ENCODE measurements at places on chromosomes 7 and 10.

GRCh38 chr10:131954356-131954965 is 27.3 kb downstream of the BNIP3 start:
- no peak for DNase-seq

- peak; percentile 52 for DNase-seq
Measured at GRCh38 chr7:1671594-1672451, 1.7 kb downstream of the ELFN1 start.

DNA sequence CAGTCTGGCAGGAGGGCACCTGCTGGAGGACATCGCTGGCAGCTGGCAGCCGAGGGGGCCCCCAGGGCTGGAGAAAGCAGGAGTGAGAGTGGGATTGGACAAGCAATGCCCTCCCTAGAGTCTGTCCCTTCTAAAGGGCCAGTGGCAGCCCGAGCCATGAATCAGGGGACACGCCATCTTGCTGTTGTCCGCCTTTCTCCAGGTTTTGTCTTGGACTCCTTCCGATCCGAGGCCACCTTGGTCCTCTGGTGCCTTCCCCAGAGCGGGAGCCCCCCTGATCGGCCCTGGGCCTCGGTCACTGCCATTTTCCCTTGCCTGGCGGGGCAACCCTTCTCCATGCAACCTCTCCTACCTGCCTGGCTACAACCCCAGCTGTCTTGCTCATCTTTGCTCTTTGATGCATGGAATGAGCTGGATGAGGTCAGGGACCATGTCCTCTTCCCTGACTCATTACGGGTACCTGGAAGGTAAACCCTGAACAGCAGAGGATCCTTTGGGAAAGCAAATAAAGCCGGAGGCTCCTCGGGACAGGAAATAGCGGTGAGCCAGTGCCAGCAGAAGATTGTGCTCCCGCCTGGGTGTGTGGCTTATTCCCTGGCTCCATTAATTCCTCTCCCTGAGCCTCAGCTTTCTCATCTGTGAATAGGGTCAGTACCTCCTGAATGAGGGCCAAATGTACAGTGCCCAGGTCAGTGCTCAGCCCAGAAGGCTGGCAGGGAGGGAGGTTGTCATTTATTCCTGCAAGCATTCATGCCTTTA is 112.0 kb downstream of the GRK5 start:
- no peak for DNase-seq

- DNase-seq = no peak
Measured at GRCh38 chr10:107443813-107444212, 279.3 kb upstream of the SORCS1 start.

- DNase-seq = peak; percentile 50
Measured at GRCh38 chr7:126185959-126186580, 1066.7 kb downstream of the GRM8 start.

GRCh38 chr10:58661336-58661735 is 148.7 kb downstream of the BICC1 start:
- no peak for DNase-seq

DNA sequence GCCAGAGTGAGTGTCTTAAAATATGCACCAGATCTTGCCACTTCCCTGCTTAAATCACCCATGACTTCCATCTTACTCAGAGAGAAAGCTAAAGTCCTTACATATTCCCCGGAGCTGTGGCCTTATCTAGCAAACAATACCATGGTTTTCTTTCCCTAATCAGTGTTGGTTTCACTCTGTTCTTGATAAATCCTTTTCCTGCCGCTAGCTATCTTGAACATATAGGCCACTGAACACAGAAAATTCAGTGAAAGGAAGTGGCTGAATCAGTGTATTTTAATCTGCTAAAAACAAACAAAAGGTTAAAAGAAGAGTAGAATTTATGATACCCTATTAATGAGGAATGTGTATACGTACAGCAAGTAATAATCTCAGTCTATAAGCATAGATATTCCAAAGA is 42.0 kb upstream of the JAZF1 start:
- DNase-seq = no peak

DNA sequence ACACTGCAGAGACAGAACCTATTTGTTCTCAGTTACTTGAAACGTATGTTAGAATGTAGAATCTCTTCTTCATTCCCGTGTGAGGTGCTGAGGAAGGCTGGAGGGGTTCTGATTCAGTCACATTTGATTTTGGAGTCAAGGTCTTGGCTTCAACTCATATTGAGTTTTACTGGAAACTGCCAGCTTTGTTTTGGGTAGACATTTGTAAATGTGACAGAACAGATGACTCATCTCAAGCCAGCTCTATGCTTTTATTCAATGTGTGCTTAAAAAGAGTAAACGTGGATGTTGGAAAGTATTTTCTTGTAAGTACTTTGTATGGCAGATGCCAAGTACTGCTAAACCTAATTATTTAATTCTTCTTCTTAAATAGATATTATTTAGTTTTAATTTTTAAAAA is 780.8 kb upstream of the C7orf33 start:
- DNase-seq = no peak

- DNase-seq = no peak
Measured at GRCh38 chr7:48388911-48389310, 217.7 kb downstream of the ABCA13 start.

GRCh38 chr7:102103027-102103372 is 183.7 kb upstream of the SH2B2 start:
- no peak for DNase-seq

GRCh38 chr7:108623220-108623619 is 53.5 kb downstream of the DNAJB9 start:
- no peak for DNase-seq

DNA sequence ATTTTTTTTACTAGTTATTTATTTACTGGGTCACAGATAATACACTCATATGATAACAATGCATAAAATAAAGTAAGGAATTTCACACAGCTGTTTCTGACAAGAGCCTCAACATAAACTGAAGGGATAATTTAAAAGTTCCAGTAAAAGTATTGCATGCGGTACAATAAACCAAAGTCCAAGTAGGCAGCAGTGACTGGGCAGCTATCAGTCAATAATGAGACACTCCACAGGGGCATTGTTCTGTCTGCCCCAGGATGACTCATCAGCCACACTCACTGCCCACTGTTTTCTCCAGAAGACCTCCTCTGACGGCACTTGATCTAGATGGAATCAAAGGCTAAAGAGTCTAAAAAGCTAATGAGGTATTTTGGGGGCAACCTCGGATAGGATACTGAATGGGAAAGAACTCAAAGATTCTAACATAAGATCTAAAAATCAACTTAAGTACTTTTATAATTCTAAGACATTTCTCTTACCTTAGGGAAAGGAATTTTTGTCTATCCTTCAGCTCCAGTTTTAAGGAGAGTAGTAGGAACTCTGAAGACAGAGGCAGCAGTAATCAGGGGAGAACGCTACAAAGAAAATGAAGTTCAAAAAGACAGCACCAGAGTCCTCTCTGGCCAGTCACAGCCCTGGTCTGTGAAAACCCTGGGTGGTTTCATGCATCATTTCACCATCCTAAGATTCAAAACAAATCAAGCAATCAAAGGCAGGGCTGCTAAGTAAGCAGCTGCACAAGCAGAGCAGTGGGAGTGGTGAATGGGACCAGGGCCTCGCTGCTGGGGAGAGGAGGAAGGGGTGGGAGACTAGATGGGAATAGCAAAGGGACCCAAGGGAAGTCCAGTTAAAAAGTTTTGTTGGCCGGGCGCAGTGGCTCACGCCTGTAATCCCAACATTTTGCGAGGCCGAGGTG is 175.1 kb downstream of the AVL9 start:
- no peak for DNase-seq

GRCh38 chr10:21494191-21495001 is 31.1 kb downstream of the SKIDA1 start:
- DNase-seq = no peak

GRCh38 chr10:125419146-125419545 is 258.8 kb upstream of the CTBP2 start:
- no peak for DNase-seq

DNA sequence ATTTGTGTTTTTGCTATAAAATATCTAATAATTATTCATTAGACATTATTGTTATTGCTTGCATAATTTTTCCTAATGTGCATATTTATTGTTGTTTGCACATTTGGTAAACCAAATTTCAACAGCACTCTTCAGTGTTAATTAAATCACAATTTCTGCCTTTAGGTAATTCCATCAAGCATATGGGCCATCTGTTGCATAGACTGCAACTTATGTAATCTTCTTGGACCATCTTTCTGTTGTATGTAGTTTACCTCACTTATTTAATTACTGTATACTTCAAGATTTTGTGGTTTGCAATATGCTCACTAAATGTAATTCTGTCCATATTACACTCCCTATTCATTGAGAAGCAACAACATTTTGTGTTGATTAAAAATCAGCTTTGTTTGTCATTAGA is 1360.1 kb downstream of the REEP3 start:
- DNase-seq = no peak

GRCh38 chr10:118020365-118020764 is 26.4 kb downstream of the RAB11FIP2 start:
- DNase-seq = no peak

DNA sequence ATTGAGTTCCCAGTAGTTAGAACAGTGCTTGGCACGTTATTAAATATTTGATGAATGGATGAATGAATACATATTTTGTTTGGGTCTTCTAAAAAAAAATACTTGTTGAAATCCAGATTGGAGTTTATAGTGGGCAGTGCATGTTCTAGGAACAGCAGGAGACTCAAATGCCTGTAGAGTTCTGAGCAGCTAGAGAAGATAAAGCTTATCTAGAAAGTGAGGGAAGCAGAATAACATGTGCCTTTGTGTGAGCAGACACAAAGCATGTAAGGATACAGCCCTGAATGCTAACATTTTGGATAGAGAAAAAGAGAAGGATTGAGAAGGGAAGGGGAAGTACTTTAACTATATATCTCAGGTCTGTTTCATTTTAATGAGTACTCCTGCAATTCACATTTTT is 71.9 kb downstream of the SRI start:
- no peak for DNase-seq

DNA sequence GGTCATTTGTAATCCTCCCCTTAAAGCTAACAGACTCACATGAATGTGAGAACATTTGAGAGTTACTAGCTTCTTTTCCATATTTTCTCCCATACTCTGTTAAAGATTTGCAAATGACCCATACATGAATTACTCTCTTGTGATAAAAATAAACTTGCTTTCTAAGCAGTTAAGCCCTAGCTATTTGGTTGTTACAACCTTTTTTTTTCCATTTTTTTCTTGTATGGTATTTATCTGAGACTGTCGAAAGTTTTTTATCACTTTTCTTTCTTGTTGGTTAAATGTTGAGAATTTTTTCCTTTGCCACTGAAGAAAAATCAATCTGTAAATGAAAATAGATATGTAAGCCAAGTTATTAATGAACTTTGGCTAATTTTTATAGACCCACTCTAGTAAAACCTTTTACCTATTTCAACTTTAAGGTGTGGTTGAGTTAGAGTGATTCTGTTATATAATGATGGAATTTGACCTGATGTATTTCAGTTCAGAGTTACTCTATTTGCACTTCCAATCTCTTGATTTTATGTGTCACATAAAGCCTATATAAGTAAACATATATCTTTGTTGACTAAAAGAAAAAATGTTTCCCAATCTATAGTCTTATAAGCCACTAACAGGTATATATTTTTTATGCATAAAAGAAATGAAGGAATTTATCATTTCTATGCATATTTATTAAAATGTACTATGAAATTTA is 19.0 kb upstream of the TMEM229A start:
- DNase-seq = no peak

DNA sequence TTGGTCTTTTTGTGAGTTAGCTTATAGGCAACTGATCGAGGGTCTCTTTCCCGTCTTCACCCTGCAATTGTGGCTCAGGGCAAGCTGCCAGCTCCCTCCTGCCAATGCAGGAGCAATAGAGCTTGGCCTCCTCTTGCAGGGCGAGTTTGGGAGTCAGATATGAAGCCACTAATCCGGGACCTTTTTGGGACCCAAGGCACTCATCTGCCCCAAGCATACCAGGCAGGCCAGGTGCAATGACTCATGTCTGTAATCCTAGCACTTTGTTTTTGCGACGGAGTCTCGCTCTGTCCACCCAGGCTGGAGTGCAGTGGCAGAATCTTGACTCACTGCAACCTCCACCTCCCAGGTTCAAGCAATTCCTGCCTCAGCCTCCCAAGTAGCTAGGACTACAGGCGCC is 21.1 kb downstream of the LIMK1 start:
- no peak for DNase-seq

DNA sequence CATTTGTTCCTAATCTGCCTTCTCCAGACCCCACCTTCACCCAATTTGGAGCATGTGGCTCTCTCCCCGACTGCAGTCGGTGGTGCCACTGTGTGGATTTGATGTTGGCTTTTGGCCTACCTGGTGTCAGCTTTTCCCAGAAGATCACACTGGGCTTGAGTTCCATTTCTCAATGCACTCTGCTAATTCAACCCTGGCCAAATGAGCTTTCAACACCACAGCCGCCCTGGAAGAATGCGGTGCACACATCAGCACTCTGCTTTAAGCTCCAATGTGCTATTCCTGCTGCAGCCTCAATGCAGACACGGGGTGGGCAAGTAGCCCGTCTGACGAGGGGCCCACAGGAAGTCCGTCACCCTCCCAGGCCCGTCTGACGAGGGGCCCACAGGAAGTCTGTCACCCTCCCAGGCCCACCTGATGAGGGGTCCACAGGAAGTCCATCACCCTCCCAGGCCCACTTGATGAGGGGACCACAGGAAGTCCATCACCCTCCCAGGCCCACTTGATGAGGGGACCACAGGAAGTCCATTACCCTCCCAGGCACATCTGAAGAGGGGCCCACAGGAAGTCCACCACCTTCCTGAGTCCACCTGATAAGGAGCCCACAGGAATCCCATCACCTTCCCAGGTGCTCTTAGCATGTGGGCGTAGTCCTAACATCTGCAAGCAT is 64.4 kb downstream of the ASB13 start:
- no peak for DNase-seq

GRCh38 chr7:50718311-50718710 is 64.4 kb downstream of the GRB10 start:
- no peak for DNase-seq

DNA sequence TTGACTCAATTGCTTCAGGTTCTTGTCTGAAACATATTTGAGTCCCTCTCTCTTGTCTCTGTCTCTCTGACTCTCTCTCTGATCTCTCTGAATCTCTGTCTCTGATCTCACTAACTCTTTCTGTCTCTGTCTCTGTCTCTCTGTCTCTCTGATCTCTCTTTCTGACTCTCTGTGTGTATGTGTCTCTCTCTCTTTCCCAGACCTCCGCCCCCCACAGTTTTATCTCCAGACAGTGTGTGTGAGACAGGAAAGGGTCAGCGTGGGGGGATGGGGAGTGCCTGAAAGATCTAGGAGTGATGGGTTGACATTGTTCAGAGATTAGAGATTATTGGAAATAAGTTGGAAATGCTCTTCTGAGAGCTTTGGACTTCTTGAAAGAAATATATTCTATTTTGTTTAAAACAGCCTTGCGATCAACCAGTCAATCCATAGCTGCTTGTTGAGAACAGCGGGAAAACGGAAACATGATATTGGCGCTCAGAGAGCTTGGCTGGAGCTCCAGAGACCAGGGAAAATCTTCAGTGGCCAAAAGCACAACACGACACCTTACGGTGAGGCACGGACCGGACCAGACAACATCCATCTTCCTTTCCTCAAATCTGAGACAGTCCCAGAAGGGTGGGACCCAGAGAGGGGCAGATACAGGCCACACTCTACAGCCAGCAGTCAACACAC is 35.5 kb downstream of the CALML3 start:
- DNase-seq = peak; percentile 47

- DNase-seq = no peak
Measured at GRCh38 chr7:142770661-142771352, at the start of gene PRSS2. PRSS2 (plus strand) TSS chr7:142770970; CDS start chr7:142770983, 13 bp downstream.

GRCh38 chr7:41881331-41882130 is 178.6 kb upstream of the INHBA start:
- DNase-seq = no peak

- DNase-seq = no peak
Measured at GRCh38 chr7:33667196-33667595, 238.1 kb upstream of the BMPER start.

- no peak for DNase-seq
Measured at GRCh38 chr10:25547382-25547781, 372.6 kb downstream of the GPR158 start.

- DNase-seq = no peak
Measured at GRCh38 chr7:97094284-97094930, 23.1 kb upstream of the SDHAF3 start.
